ENCODE measurements at places on chromosomes 5 and 9.

GRCh38 chr9:13705918-13706317, 426.4 kb upstream of the MPDZ start:
- no peak for DNase-seq

DNA sequence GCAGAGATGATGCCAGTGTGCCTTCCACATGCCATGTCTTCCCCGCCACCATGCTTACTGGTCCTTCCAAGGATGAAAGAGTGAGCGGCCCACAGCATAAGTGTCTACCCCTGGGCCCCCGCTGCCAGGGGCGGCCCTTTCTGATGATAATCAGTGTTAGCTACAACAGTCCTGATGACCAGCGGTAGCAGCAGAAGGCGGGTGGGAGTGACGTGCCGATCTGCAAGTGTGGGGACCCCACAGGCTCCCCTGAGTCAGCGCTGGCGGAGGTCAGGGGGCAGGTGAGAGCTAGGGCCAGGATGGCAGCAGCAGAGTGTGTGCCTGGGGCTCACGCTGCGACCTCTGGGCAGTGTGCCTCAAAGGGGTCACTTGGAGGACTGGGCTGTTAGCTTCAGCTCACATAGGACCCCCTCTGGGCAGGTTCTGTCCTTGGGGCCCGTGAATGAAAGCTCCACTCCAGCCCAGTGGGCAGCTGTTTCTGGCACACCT, 80.4 kb downstream of the HMCN2 start:
- no peak for DNase-seq

- no peak for DNase-seq
Measured at GRCh38 chr5:61051267-61051666, 106.3 kb downstream of the NDUFAF2 start.

DNA sequence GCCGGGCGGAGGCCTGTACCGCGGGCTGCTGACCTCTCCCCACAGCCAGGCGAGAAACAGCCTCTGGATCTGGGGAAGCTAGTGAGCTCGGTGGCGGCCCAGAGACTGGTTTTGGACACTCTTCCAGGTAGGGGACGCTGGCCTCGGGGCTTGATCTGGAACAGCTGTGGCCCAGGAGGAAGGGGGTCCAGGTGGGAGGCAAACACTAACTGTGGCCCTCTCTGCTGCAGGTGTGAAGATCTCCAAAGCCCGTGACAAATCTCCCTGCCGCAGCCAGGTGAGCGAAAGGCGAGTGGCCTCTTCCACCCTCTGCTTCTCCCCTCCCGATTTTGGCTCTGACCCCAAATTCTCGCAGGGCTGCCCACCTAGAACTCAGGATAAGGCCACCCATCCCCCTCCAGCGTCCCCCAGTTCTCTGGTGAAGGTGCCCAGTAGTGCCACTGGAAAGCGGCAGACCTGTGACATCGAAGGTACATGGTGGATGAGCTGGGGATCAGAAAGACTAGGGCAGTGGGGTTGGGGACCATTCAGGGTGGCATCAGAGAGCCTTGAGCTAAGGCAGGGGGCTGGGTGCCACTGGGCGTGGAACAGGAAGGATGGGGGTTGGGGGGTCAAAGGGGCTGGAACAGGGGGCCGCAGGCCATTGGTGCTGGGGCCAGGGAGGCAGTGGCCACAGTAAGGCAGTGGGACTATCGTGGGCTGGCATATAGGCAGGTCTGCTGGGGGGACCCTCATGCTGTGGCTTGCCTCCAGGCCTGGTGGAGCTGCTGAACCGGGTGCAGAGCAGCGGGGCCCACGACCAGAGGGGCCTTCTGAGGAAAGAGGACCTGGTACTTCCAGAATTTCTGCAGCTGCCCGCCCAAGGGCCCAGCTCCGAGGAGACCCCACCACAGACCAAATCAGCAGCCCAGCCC, 12.9 kb upstream of the SLC34A1 start:
- no peak for DNase-seq

DNA sequence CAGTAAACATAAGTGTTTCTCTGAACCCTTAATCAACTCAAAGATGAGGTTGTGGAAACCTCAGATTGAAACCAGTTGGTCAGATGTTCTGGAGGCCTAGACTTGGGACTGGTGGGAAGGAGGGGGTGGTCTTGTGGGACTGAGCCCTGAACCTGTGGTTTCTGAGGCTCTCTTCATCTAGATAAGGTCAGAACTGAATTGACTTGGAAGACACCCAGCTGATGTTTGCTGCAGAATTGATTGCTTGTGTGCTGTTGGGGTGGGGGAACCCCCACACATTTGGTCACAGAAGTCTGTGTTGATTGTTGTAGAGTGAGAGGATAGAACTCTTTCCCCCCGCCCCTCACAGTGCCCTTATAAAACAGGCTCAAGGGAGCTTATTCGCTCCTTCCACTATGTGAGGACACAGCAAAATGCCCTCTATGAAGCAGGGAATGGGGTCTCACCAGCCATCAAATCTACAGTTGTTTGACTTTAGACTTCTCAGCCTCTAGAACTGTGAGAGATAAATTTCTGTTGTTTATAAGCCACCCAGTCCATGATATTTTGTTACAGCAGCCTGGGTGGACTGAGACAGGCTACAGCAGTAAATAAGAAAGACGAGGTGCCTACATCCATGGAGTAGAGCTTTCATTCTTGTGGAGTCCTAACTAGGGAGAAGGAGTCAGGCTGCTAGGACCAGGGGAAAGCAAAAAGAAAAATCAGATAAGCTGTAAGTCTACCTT, 25.7 kb upstream of the UGCG start:
- DNase-seq = no peak

DNA sequence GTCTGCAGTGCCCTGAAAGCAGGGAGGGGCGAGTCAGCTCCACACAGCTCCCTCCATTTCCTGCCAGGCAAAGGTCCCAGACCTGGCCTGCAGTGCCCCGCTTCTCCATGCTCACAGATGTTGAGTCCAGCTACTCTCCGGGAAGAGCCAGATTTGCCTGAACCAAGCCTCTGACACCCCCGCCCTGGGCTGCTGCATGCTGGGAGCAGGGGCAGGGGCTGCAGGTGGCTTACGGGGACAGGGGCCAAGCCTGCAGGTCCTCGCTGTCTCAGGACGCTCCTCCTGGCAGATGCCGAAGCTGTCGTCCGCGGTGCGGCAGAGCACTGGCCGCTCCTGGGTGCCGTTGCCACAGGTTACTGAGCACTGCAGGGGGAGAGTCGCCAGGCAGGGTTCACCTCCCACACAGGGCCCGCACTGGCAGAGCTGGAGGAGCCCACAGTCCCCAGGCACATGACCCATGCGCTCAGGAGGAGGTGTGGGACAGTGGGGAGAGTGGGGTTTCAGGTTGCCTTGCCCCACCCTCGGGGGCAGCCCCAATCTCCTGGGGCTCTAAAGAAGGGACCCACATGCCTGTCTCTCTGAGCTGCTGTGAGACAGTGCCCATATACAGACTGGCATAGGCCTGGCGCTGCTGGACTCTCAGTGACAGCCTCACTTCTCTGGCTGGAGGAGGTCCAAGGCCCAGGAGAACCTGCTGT, 62.4 kb downstream of the ZNF354C start:
- DNase-seq = no peak

- DNase-seq = no peak
Measured at GRCh38 chr9:20837166-20837565, 153.1 kb downstream of the FOCAD start.

- DNase-seq = no peak
Measured at GRCh38 chr5:90843443-90843842, 284.8 kb downstream of the ADGRV1 start.

DNA sequence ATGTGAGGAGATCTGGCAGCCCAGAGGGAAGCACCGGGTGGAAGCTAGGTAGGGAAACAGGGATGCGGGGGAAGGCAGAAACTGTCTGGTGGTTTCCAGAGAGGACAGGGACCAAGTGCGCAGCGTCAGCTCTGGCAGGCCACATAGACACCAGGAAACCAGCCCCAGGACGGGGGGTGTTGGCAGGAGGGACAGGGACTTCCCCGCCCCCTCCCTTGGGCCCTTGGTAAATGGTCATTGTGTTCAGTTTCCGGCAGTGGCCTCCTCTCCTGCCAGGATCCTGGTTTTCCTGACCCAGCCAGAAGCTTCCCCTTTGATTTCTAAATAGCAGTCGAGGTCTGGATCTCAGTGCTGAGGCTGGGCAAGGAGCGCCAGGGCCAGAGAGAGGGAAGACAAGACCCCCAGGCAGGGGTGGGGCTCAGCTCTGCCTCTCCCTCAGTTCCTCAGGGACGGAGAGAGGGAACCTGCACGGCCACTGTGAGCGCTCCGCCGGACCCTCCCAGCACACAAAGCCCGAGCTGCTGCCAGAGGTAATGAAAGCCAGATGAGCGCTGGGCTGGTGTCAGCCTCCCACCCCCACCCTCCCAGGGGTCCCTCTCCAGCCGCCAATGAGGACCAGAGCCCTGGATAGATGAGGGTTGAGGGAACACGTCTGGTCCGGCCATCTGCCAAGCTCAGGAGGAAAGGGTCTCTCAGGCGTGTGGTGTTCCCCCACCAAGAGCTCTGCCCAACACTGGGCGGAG, 1.8 kb downstream of the RALGDS start:
- DNase-seq = no peak

GRCh38 chr5:144329681-144330080, 159.0 kb downstream of the KCTD16 start:
- no peak for DNase-seq

DNA sequence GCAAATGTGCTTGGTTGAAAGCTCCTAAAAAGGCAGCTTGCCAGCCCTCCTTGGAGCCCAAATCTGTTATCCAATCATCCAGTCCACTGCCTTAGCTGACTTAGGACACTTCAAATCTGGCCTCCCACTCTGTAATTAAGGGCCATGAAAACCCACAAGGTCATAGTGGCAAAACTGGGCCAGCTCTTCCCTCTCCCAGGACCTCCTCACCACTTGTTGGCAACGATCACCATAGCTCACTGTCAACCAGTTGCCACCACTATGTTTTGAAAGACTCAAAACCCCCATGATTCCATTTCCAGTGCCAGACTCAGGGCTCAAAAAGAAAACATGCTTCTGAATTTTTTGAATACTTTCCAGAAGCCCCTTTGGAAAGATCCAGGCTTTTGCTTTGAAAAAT, 107.5 kb downstream of the NREP start:
- no peak for DNase-seq

DNA sequence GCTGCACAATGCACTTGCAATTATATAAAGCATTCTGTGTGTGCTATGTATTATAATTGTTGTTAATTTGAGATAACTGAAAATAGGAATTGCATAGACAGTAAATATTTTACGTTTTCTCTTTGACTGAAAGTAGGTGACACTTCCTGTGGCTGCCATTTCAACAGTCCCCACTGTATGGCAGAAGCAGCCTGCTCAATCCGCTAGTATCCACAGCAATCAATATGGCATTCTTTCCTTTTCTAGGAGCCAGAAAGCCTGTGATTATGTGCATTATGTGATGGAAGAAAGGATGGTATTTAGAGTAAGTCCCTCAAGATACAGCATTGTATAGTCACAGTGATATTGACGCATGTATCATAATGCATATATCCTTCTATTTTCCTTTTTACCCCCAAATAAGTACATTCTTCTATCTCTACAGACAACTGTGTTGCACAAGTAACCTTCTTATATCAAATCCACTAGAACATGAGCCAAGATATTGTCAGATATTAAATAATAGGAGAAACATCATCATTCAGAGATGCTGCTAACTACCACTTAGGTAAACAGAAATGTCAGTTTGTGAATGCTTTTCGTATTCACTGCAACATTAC, 59.7 kb downstream of the CARTPT start:
- DNase-seq = no peak

DNA sequence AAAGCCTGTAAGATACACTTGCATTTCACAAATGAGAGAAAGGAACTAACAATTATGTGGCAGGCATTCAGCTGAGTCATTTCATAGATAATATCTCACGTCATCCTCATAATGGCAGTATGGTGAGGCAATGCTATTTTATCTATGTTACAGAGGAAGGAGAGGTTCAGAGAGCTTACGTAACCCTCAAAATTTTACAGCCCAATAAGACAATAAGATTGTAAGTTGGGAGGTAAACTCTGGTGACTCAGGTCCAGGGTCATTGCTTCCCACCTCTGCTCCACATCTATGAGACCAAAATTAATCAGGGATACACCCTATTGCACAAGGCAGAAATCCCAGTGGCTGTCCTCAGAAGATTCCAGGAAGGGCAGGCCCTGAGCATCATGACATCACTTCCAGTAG, 309.7 kb downstream of the NSG2 start:
- DNase-seq = no peak

- DNase-seq = no peak
Measured at GRCh38 chr9:113343732-113344231, 3.7 kb upstream of the WDR31 start.

- no peak for DNase-seq
Measured at GRCh38 chr5:22465177-22465576, 388.0 kb downstream of the CDH12 start.

GRCh38 chr5:54887663-54888062, 97.7 kb downstream of the ESM1 start:
- DNase-seq = no peak

GRCh38 chr5:144361406-144361805, 190.7 kb downstream of the KCTD16 start:
- DNase-seq = no peak

- DNase-seq = no peak
Measured at GRCh38 chr9:133807037-133807436, 68.9 kb upstream of the SARDH start.

DNA sequence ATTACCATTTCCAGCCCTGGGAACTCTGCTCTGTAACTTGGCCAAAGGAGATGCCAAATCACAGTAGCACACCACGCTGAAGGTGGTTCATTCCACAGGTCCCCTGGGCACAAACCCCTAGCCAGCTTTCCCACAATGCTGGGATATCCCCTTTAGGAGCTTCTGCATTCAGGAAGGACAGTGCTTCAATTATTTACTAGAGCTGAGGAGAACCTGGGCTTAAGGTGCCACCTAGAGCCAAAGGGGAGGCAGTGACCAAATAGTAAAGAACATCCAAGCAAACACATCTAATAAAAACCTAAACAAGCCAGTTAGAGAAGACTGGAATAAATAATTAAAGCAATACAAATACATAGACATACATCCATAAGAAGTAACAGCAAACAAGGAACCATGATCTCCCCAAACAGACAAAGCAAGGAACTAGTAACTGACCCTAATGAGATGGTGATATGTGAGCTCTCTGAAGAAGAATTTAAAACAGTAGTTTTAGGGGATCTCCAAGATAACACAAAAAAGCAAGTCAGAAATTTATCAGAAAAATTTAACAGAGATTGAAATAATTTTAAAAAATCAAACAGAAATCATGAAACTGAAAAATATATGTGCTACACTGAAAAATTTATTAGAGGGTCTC, 14.6 kb downstream of the KIF4B start:
- DNase-seq = no peak

DNA sequence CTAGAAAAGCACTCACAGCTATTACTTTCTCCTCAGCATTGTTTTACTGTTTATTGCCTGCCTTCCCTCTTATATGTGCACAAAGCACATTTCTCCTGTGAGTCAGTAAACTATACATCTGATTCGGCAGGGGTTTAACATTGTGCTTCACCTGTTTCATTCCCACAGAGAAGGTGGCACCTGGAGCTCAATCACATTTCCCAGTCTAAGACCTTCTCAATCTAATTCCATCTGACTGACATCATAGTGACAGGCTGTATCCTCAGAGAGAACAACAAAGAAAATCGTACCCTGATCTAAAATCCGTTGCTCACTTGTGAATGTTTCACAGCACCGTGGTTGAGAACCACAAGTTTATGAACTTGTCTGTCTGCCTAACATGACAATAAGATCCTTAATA, 92.4 kb upstream of the CAST start:
- DNase-seq = no peak
